GM12864 (cell line): ENCODE measurements at places on chromosomes 2 and 18.

DNA sequence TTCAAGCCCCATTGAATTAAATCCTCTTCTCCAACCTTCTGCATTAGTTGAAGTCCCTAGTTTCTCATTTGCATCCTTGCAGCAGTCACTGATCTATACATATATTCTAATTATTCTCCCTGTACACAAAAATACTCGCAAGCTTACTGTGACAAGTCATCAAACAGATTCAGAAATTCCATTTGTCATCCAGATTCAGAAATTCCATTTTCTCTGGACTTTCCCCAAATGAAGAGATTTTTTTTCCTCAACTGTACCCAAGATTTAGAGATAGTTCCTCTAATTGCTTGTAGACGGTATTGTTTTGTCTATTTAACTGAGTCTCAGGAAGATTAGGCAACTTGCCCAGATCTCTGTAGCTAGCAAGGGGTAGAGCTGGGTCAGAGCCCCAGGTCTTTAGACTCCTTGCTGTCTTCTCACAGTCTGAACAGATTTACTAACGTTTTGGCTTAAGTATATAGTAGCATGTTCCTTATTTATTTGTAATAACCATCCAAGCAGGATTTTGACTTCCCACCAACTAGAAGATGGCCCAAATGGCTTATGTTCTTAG is 34.2 kb downstream of the RAB12 start:
- no peak for DNase-seq

- no peak for DNase-seq
Observed at GRCh38 chr2:136381245-136381644, 263.3 kb upstream of the CXCR4 start.

GRCh38 chr2:241029599-241030332 is 31.3 kb downstream of the SNED1 start:
- no peak for DNase-seq

- DNase-seq, result no peak
Observed at GRCh38 chr2:26300234-26300925, 45.6 kb upstream of the SELENOI start.
